ENCODE measurements at places on chromosomes 4 and X.

GRCh38 chr4:24683116-24683515, 98.8 kb upstream of the DHX15 start:
- no peak for DNase-seq

GRCh38 chrX:44462850-44463249, 79.8 kb downstream of the FUNDC1 start:
- DNase-seq: no peak

DNA sequence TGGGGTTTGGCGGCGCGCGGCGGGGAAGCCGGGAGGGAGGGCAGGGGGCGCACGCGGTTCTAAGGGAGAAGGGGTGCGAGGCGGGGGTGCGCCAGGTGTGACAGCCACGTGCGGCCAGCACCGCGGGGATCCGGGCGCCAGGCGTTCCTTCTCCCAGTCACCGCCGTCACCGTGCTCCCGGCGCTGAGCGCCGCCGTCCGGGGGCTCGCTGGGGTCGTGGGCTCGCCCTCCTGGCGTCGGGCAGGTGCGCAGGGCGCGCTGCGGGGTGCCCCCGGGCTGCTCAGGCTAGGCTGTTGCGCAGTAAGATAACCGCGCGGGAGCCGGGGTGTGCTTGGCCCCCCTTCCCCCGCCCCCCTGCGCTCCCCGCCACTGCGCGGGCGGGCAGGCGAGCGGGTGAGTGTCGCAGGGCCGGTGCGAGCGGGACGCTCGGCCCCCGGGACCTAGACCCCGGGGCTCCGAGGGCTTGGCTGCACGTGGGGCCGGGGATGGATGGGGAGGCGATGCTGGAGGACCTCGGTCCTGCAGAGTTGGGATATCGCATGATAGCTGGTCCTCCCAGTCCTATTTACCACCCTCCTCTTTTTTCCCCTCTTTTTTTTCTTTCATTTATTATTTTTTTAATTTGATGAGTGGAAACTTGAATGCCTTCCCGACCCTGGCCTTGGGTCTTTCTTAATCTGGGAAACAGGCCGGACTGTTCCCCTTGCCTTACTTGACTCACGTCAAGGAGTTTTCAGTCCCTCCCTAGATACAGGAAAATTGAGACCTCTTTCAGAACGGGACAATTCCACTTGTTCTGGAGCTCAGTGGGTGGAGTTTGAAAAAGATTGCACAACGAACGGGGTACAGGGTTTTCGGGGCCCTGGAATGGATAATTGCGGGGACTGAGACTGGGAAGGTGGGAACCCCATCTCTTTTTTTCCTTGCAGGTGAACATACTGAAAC, 797 bp downstream of the TXLNG start:
- DNase-seq: no peak

DNA sequence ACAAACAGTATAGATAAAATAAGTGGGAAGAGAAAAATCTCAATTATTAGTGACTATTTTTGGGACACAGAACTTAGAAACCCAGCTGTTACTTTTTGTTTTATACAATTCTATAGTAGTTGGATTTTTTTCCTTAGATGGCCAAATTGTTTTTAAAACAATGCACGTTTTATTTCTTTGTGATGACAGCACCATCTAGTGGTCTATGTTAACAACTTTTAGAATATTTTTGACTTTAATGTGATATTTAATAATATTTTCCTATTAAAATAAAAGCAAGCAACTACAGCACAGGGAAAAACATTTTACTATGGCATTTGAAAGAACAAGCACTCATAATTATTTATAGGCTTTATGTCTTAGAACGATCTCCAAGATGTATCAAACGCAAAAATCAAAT, 5.6 kb upstream of the SMIM31 start:
- DNase-seq: no peak

- DNase-seq: no peak
Measured at GRCh38 chrX:149074398-149074797, 430.7 kb downstream of the IDS start.
